Cortex of kidney (tissue), 1 donor: ENCODE measurements at places on chromosomes 2 and 18.

DNA sequence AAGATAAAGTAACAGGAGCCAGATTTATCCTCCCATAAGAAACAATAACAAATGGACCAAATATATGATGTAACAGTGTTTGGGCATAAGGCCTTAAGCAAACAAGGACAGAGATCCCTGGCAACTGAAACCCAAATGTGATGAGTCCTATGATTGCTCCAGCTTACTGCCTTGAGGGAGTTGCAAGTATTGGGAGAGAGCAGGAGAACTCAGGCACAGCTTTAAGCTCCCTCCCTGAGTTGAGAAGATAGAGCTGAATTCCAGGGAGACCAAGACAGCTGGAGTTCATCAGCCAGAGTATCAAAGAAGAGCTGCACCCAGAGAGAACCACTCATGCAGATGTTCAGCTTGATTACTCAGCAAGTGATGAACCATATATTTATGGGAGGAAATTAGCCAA lies 814.5 kb upstream of the RAB6C start:
- DNase-seq: no peak

DNA sequence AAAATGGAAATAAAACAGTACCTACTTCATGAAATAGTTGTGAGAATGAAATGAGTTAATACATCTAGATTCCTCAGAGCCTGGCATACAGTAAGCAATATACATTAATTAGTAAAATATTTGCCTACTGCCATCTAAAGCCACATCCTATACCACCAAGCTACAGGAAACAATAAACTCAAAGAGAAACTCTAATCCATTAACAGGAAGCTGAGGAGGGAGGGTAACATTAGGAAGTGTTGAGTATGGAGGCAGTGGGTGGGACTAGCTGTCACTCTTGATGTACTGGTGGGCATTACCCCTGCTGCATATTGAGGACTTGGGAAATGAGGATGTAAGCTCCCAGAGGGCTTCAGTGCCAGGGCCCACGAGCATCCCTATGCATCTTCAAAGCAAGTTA lies 396.5 kb downstream of the TNS1 start:
- DNase-seq: no peak

- no peak for DNase-seq
Measured at GRCh38 chr2:211367711-211368110, 811.3 kb downstream of the CPS1 start.

DNA sequence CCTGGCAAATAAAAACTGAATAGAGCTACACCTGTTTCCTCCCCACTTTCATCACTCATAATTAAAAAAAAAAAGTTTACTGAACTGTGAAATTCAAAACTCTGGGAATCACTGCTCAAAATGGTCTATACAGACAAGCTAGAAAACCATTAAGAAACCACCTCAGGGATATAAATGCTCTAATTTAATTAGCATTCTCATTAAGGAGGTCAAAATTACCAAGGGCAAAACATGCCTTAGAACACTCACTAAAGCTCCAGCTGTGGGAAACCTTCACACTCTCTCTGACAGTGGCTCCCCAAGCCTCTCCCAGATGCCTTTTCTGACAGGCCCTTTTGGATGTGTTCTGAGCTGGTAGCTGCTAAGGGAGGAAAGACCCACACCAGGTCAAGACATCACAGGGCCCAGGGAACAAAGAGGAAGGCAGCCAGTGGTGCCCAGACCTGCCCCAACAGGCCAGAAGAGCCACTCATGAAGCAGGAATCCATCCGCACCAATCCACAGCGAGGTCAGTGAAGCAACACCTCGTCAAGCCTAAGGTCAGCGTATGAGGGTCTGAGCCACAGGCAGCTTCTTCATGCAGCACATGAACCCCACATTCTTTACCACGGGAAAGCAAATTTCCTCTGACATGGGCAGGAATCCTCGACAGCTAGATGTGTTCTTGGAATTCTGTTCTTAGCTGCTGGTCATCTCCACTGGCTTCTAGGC lies 35.6 kb downstream of the XDH start:
- no peak for DNase-seq

- DNase-seq: no peak
Measured at GRCh38 chr2:232903989-232904388, 33.9 kb downstream of the SNORC start.

- no peak for DNase-seq
Measured at GRCh38 chr18:79378536-79379250, 17.0 kb upstream of the NFATC1 start.

DNA sequence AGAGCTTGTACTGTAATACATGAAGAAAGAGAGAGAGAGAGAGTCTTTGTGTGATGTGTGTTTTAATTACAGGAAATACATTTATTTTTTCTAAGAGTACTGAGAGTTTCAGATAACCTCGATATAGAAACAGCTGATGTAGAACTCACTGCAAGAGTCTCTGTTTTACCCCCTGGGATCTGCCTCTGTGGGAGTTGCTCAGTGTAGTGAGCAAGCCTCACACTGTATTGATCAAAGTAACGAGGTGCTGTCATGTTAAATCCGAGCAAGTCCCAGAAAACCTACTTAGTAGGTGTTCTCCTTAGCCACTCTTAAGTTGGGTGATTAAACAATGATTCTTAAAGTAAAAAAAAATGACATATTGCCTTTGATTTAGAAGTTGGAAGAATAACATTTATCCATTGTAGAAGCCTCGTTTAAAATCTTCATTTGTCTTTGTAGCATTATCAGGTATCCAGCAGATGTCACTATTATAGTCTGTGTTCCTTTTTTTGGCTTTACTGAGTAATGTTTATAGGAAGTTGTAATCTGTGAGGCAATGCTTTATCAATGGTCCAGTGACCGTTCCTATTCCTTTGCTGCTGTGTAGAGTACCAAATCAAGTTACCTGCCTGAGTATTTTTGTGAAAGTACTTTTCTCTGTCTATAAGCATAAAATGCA lies 219.0 kb downstream of the MYO3B start:
- DNase-seq: no peak

DNA sequence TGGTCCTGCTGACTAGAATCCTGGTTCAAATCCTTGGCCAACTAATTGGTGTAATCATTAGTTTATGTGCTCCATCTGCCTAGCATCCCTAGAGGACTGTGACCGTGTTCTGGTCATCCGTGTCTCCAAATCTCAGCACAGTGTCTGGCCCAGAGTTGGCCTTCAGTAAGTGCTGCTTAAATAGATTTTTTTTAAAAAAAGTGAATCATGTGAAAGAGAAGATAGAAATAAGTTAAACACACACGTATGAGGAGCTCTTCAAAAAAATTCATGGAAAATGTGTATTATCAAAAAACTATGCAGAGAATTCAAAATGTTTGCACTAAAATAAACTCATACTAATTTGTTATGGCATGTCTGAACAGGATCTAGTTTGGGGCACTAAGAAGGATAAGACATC lies 129.3 kb upstream of the TLK1 start:
- DNase-seq: no peak

DNA sequence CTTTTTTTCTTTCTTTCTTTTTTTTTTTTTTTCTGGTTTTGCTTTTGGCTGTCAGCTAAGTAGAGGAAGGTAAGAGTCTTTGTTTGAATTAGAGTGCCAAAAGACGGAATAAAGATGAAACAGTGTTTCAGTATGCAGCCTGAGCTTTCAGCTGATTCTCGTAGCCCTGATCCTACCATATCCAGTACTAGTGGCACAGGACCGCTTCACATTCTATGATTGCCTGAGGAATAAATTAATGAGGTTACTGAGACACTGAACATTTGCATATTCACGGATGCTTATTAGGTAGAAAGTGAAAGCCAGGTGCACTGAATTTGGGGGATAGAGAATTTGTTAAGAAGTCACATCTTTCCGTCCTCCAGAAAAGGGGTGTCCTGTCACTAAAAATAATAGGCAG lies 421.5 kb upstream of the POU3F3 start:
- no peak for DNase-seq

- DNase-seq: no peak
Measured at GRCh38 chr2:63163161-63163820, 112.7 kb downstream of the OTX1 start.

DNA sequence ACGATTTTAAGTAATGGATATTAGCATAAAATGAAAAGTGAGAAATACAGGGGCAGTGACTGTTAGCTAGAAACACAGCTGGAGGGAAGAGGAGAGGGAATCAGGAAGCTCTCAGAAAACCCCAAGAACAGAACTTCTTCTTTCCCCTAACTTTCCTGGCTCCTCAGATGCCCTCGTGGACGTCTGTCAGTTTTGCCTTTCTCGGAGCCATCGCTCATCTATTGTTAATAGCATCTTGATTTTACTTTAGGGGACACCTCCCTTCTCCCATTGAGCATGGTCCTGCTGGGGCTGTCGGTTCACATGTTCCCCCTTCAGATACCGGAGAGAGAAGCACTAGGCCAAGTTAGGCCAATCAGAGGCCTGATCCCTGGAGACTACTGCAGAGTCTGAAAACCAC lies 2.3 kb upstream of the PLEK start:
- DNase-seq: no peak

DNA sequence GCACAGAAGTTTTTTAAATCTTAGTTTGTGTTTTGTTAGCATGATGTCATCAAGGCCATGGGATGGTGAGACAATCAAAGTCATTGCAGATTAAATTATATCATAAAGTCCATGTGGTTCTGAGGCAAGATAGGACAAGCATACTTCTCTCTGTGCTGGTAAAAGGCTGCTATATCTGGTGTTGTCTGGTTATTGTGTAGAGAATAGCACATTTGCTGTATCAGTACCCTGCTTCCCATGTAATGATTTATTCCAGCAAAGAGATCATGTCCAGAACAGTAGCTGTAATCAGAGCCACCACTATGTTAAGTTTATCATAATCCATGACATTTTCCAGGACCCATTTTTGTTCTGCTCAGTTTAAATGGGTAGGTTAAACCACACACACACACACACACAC lies 123.0 kb downstream of the TTC27 start:
- no peak for DNase-seq

DNA sequence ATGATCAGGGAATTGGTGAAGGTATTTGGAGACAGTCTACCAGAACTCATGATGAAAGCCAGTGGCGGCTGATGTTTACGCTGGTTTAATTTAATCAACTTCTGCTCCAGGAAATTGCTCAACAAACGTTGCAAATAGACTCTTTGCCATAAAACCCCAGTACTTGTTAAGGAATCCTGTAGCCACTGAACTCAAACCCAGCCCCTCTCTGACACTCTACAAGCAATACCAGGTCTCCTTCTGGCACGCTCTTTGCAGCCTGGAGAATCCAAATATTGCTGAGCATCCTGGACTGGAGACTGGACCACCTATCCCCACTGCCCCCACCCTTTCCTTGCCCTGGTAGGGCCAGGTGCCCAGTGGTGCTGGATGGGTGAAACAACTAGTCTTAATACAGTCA lies 308.2 kb downstream of the FBXO15 start:
- no peak for DNase-seq

DNA sequence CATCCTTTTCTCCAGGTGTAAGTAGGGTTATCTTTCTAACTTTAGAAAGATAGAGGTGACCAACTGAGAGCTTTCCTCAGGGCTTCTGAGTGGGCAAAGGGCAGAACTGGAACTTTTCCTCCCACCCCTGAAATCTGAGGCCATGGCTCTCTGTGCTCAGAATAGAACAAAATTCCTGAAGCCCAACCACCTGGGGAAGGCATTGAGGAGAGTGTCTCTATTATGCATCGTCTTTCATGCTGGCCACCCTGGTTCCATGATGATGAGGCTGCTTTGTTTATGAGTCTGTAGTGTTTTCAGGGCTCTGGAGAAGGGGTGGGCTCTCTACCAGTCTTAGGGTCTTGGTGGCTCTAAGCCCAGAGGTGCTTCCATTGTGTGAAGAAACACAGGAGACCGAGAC lies 30.7 kb upstream of the IL1R1 start:
- no peak for DNase-seq

- no peak for DNase-seq
Measured at GRCh38 chr18:22680944-22681343, 252.2 kb upstream of the RBBP8 start.

DNA sequence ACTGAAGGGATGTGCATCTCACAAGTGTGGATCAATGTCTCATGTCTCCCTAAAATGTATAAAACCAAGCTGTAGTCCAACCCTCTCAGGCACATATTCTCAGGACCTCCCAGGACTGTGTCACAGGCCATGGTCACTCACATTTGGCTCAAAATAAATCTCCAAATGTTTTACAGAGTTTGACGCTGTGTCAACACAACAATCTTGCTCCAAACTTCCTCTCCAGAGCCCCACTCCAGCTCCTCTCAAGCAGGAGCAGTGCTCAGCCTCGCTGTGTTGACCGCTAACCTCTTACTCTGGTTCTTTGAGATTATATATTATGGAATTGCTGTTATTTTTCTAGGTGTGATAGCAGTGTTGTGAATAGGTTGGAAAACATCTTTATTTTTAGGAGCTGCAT lies 56.2 kb downstream of the CYP27C1 start:
- DNase-seq: no peak

GRCh38 chr2:3108105-3108504 lies 269.5 kb downstream of the EIPR1 start:
- no peak for DNase-seq

DNA sequence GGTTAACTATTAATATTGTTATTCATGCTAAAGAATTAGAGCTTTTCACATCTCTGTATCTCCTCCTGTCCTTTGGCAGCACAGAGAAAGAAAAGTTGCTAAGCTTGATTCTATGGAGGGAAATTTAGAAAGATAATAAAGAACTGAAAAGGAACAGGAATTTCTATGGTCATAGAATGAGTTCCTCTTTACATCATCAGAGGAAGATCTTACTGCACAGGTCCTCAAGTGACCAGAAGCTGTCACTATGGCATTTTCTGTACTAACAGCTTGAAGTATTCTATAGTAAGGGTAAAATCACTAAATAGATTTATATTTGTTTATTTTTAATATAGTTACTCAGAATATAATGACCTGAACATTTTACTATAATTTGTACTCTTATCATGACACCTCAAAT lies 6.0 kb upstream of the PRKD3 start:
- no peak for DNase-seq

GRCh38 chr2:200861617-200862155 lies 2.8 kb downstream of the CLK1 start:
- no peak for DNase-seq

DNA sequence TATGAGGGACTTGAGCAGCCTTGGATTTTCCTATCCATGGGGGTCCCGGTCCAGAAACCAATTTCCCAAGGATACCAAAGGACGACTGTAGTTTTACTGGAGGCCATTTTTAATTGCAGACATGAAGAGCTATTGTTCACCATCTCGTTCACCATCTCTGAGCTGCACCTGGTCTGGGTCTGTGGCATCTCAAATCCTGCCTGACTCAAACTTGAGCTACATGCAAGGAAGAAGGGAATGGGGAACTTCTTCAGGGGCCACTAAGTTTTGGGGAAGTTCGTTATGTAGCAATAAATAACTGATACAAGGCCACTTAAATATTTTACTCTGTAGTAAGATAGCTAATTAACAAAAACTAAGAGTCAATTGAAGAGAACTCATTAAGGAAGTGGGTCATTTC lies 2.1 kb upstream of the SMCHD1 start:
- DNase-seq: no peak

GRCh38 chr2:43538034-43538670 lies 57.7 kb downstream of the THADA start:
- no peak for DNase-seq

DNA sequence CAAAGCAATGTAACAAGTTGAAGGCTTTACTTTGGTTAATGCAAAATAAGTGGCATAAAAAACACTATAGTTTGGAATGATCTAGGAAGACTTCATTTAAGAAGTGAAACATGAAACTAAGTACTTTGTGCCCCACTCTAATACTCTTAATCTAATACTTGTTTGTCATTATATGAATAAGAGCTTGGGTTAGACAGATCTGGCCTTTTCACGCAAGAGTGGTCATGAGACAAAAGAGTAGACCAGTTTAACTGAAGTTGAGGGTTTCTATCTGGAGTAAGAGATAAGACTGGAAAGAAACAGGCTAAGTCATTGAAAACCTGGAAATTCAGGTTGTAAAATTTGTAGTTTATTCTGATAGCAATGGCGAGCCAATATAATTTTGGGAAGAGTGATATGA lies 2.8 kb downstream of the SLC30A6 start:
- DNase-seq: no peak
